ENCODE measurements at places on chromosomes 16 and 17. TPM values are rescaled to one million over a fixed set of nuclear protein-coding genes. Genes with fewer than 3 reads are reported as not detected.

GRCh38 chr16:49839017-49839825 lies 16.7 kb downstream of the ZNF423 start:
- DNase-seq = no peak
- H3K4me1 ChIP-seq = no peaks in the 10 kb centered on the region
- no peaks in the 10 kb centered on the region for H3K27me3 ChIP-seq
- H3K4me3 ChIP-seq = no peak overlapping the region
- H3K36me3 ChIP-seq = no peaks in the 10 kb centered on the region
- no peak overlapping the region for H3K27ac ChIP-seq

- H3K27ac ChIP-seq = no peak overlapping the region
- H3K36me3 ChIP-seq = no peaks in the 10 kb centered on the region
- no peaks in the 10 kb centered on the region for H3K27me3 ChIP-seq
- H3K4me3 ChIP-seq = no peak overlapping the region
These were observed 327.3 kb upstream of the SOX9 start for GRCh38 chr17:71793518-71793917.

GRCh38 chr16:88705801-88706228 lies 393 bp downstream of the RNF166 start:
- no peaks in the 10 kb centered on the region for H3K36me3 ChIP-seq
- H3K27ac ChIP-seq = no peak overlapping the region
- H3K27me3 ChIP-seq = no peaks in the 10 kb centered on the region
- H3K4me1 ChIP-seq = no peaks in the 10 kb centered on the region
- peak overlapping the region; percentile 87 for H3K4me3 ChIP-seq

GRCh38 chr16:58230259-58230658 lies 32.4 kb upstream of the CSNK2A2 start:
- no peak overlapping the region for H3K27ac ChIP-seq
- DNase-seq = no peak
- no peaks in the 10 kb centered on the region for H3K36me3 ChIP-seq
- no peaks in the 10 kb centered on the region for H3K4me1 ChIP-seq
- H3K27me3 ChIP-seq = no peaks in the 10 kb centered on the region

- no peaks in the 10 kb centered on the region for H3K36me3 ChIP-seq
- no peaks in the 10 kb centered on the region for H3K4me1 ChIP-seq
- H3K27me3 ChIP-seq = no peaks in the 10 kb centered on the region
- no peak for DNase-seq
- H3K4me3 ChIP-seq = no peak overlapping the region
- H3K27ac ChIP-seq = no peak overlapping the region
These were observed 4.1 kb downstream of the SLC16A5 start for GRCh38 chr17:75091855-75092327.

DNA sequence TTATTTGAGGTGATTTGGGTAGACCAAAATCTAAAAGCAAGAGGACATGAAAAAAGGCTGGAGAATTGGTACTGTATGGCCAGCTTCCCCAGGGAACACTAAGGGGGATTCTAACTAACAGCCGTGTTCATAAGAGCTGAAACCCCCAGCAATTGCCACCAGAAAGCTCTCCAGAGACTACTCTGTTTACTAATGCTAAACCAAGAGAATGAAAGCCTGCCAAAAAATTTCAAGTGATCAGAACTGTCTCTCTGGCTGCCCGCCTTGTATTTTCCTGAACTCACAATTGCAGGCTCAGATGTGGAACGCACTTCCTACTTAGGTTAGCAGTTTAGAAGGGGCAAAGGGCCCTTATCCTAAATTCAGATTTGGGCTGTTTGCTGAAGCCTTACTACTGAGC lies 24.1 kb downstream of the MYH10 start:
- no peak for DNase-seq
- H3K4me1 ChIP-seq = peaks cover 9% of the 10 kb centered on the region
- H3K27ac ChIP-seq = peak overlapping the region; percentile 93
- H3K4me3 ChIP-seq = peak overlapping the region; percentile 26

DNA sequence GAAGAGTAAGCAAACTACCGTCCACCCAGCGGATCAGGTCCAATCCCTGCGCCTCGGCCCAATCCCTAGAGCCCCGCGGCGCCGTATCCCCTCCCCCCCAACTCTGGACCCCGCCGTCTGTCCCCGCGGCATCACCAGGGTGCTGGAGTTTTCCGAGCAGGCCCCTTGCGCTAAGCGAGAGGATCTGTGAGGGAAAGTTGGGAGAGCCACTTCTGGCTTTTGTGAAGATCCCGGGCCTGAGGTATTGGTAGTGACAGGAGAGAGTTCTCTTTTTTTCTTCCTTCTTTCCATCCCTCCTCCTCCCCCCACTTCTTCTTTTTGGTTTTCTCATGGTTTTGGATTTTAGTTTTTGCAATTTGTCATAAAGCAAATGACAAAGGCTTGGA lies 3.5 kb upstream of the DLX4 start:
- no peaks in the 10 kb centered on the region for H3K4me1 ChIP-seq
- no peaks in the 10 kb centered on the region for H3K36me3 ChIP-seq

GRCh38 chr17:75845058-75845711 lies 981 bp upstream of the UNC13D start:
- H3K36me3 ChIP-seq = peaks cover 25% of the 10 kb centered on the region
- no peak overlapping the region for H3K4me3 ChIP-seq
- no peaks in the 10 kb centered on the region for H3K4me1 ChIP-seq
- DNase-seq = peak; percentile 95

GRCh38 chr17:4463818-4464476 lies 30.2 kb downstream of the SPNS3 start:
- H3K27me3 ChIP-seq = no peaks in the 10 kb centered on the region
- H3K4me3 ChIP-seq = no peak overlapping the region
- DNase-seq = no peak
- H3K4me1 ChIP-seq = no peaks in the 10 kb centered on the region

DNA sequence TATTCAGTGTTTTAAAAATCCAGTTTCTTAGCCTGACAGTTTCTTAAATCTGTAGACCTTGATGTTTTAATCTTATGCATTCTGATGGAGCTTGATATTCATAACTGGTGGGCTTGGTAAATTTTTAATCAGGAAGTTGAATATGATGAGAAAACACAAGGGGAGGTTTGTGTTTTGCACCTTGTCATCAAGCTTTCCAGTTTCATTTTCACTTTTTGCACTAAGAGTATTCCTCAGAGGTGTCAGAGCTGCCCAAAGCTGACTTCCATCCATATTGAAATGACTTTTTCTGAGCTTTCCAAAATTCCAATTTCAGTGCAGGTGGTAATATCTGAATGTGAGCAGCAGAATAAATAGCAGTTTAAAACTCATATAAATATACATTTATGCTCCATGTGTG lies 555.0 kb upstream of the RBFOX1 start:
- H3K4me3 ChIP-seq = no peak overlapping the region
- H3K27ac ChIP-seq = no peak overlapping the region
- DNase-seq = no peak
- no peaks in the 10 kb centered on the region for H3K27me3 ChIP-seq
- no peaks in the 10 kb centered on the region for H3K4me1 ChIP-seq

GRCh38 chr16:57268804-57269800 lies 15.4 kb downstream of the PLLP start:
- no peaks in the 10 kb centered on the region for H3K36me3 ChIP-seq
- H3K27me3 ChIP-seq = no peaks in the 10 kb centered on the region
- no peak overlapping the region for H3K27ac ChIP-seq
- no peaks in the 10 kb centered on the region for H3K4me1 ChIP-seq
- DNase-seq = no peak

DNA sequence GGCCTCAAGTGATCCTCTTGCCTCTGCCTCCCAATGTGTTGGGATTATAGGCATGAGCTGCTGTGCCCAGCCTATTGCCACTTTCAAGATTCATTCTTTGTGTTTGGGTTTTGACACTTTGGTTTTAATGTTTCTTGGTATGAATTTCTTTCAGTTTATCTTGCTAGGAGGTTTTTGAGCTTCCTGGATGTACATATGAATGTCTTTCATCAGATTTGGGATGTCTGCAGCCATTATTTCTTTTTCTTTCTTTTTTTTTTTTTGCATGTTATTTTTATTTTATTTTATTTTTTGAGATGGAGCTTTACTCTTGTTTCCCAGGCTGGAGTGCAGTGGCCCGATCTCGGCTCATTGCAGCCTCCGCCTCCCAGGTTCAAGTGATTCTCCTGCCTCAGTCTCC lies 18.5 kb downstream of the MRPL45 start:
- no peak overlapping the region for H3K4me3 ChIP-seq
- no peaks in the 10 kb centered on the region for H3K27me3 ChIP-seq
- DNase-seq = no peak
- H3K4me1 ChIP-seq = no peaks in the 10 kb centered on the region
- H3K36me3 ChIP-seq = no peaks in the 10 kb centered on the region
- no peak overlapping the region for H3K27ac ChIP-seq

DNA sequence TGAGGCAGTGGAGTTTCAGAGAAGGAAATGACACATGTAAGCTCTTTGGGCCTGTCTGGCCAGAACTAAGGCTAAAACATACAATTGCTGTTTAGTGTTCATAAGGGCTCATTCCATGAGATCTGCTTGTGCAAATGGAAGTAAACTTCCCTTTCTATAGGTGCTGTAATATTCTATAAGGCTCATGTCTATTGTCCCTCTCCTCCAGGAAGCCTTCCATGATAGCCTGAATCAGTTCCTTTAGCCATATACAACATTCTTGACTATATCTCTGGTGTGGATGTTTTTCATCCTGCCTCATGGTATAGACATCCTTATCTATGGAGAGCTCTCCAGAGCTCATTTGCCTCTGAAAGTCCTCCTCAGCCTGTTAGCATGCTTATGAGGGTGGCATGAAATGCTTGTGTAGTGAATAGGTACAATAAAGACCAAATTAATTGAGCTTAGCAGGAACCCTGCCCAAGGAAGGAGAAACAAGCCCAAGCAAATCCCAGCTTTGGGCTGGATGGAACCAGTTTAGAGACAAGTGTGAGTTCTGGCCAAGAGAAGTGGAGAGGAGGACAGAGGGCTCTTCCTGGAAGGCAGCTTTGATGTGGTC lies 1.6 kb upstream of the ETV4 start:
- H3K4me3 ChIP-seq = no peak overlapping the region
- no peaks in the 10 kb centered on the region for H3K27me3 ChIP-seq
- H3K36me3 ChIP-seq = no peaks in the 10 kb centered on the region
- H3K27ac ChIP-seq = no peak overlapping the region

KCNJ2 gene
- 5.1 TPM for total RNA-seq

UTS2R gene
- not detected for total RNA-seq

CACNA1G gene
- 2.8 TPM for total RNA-seq

SSTR5 gene
- total RNA-seq = not detected

SP6 gene
- total RNA-seq = 0.81 TPM

CCL4L2 gene
- total RNA-seq = 1.4 TPM

EVPLL gene
- not detected for total RNA-seq

SULT1A3 gene
- 29.7 TPM for total RNA-seq

Data from aorta (tissue), 5 donors.